ENCODE measurements at places on chromosomes 12 and 14.

DNA sequence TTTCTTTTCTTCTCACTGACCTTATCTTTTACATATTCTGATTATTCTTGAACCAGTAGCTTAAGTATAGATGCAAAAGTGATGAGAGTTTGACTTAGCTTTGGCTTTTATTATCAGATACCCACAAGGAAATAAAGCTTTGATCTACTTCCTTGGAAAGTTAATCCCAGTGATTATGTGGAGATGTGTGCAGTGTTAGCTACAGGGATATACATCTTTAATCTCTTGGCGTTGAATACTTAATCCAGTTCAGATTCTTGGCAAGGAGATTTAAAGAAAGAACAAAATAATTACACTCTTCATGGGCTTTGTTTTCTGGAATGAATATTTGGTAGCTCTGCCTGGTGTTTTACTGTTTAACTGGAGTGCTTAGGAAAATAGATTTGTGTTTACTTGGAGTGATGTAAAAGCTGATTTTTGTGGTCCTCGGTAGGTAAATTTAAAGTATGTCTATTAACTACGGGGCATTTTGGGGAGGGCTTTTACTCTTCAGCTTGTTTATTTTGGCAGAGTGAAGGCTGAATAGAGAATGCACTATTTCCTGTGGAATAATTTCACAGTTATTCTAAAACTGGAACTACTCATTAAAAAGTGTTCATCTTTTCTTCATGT is 150.1 kb upstream of the LRIG3 start:
- DNase-seq: no peak

GRCh38 chr12:130163461-130164215 is 1.4 kb downstream of the FZD10 start:
- no peak for DNase-seq

DNA sequence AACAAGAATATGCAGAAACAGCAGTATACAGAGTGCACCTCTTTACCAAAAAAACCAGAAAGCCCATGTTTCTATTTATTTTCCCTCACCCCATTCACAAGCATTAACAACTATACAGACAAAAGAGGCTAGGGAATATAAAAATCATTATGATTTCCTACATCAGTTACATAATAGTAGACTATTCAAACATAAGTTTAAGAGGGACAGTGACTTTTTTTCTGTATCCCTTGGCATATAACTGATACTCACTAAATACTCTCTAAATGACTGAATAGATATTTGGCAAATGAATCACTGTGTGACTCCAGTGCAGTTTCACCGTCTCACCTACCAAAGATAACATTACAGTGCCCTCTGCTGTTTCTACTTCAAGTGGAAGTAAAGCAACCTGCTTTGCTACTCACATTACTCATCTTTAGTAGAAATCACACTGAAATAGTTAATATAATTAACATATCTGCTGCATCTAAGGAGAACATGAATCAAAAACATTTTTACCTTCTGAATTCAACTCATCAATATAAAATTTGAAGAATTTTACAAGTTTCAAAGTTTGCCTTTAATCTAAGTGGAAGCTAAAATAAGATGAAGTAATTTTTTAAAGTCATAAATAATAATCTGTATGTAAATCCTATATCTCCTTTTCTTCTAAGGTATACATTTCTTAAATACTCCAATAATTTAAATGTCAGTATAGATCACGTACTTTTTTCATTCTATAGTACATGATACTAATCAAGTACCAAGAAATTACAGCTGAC is 103.8 kb downstream of the OSBPL8 start:
- DNase-seq: peak; percentile 36

- no peak for DNase-seq
These were observed 111.0 kb downstream of the MNAT1 start for GRCh38 chr14:60845523-60845922.

DNA sequence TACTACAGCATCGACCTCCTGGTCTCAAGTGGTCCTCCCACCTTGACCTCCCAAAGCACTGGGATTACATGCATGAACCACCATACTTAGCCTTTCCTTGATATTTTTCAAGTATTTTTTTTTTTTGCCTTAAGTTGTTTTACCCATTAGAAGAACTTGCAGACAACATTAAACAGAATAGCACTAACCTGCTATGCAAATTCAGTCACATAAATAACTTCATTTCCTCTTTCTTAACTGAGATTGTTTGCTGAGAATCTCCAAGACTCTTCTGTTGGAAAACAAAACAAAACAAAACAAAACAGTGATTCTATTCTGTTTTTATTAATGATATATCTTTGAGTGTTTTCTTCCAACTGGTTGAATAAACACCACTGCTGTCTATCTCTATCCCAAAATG is 115.9 kb upstream of the IFNG-AS1 start:
- DNase-seq: no peak

DNA sequence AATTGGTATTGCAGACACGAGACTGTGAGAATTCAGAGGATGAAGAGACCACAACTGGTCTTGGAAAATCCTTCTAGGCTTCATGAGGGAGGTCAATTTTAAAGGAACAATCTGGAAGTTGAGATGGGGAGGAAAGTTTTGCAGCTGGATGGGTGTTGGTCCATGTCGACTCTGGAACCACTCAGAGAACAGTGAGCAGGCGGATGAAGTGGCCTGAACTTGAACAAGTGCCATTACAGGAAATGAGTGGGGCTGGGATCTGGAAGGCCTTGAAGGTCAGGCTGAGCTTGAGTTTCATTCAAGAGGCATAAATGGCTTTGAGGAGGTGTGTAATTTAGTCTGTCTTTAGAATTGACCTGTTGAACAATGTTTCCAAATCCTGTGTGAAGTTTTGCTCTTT is 140.9 kb downstream of the GALC start:
- no peak for DNase-seq

- no peak for DNase-seq
These were observed 15.9 kb downstream of the ZNF641 start for GRCh38 chr12:48334808-48335207.

Measured in SJCRH30 (cell line).